Right lobe of liver (tissue), 6 donors: ENCODE measurements at places on chromosomes 3 and 15.

- no peak for DNase-seq
Measured at GRCh38 chr3:184953401-184953800, 141.4 kb downstream of the VPS8 start.

DNA sequence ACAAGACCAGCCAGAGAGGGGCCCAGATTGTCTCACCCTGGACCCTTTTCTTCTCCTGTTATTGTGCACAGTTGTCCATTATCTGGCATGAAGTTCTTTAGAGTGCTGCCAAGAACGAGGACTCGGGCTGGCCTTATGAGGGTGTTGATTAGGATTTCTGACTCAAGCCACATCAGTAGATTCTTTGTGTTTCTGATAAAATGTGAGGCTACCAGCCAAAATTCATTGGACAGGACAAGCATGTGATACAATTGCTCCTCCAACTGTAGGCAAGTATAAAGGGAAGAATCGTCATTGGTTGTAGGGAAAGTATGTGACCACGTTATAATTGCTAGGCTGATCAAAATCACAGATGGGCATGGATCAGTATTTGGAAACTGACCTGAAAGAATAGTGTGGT lies 99.2 kb upstream of the TMC3 start:
- no peak for DNase-seq

DNA sequence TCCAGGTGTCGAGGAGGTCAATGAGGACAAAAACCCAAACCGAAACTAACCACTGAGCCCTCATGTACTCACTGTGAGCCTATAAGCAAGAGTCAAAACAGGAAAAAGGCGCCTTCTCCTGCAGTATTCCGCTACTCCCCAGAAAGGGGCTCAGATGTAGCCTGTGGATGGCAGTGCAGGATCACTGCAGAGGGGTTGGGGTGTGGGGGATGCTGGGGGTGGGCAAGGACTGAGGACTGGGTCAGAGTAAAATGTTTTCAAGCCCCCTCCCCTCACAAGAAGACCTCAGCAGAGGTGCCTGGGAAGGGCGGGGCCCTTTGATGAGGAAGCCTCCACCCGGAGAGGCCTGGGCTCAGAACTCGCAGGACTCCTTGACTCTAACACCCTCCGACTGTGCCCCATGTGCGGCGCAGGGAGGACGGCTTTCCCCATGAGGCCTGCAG lies 170.1 kb downstream of the OSBPL10 start:
- DNase-seq, result no peak

- DNase-seq, result no peak
Measured at GRCh38 chr15:74794248-74794969, 12.5 kb downstream of the CSK start.

DNA sequence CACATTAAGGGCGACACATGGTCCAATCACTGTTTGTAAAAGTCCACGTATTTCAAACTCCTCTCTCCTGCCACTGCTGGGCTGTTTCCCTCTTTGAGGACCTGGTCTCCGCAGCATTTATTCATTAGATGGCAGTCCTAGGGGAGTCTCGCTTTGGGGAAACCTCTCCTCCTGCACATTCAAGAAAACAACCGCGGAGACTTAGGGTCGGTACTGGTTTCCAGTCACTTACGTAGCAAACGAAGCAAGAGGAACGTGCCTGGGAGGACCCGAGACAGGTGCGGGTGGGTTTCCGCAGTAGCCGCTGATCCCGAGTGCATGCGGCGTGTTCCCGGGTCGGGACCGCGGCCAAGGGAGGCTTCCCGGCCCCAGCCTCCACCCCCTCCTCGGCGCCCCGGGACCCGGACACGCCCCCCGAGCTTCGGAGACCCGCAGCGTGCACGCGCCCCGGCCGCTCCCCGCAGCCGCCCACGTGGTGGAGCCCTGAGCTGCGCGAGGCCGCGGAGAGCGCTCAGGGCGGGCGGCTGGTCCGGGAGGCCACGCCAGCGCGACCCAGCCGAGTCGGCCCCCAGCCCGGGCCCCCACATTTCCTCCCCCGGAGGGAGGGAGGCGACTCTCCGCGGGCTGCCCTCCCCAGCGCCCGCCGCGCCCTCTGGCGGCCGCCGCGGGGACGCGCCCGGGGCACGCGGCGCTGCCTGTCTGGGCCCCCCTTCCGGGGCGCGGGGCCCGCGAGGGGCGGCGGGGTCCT lies 1.1 kb upstream of the IGF1R start:
- peak; percentile 68 for DNase-seq

DNA sequence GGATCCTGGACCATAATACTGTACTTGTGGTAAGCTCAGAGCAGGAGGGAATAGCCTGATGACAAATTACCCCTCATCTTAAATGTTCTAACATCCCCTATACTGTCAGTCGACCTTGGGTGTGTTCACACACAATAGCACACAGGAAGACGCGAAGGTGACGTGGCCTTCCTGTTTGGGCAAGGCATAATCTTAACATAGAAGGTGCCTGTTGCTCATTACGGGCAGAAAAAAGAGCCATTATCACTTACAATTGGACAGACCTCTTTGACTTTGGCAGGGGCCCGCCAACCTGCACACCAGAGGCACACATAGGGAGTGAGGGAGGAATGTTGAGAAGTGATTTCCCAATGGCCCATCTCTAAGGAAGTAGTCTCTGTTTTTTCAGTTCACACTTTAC lies 144.2 kb downstream of the ANO10 start:
- DNase-seq, result no peak

- no peak for DNase-seq
Measured at GRCh38 chr15:33671456-33671855, 296.8 kb upstream of the CHRM5 start.

GRCh38 chr3:54347060-54347459 lies 224.7 kb downstream of the CACNA2D3 start:
- no peak for DNase-seq

GRCh38 chr15:74545776-74546656 lies 5.0 kb downstream of the ARID3B start:
- DNase-seq, result peak; percentile 98

- DNase-seq, result no peak
Measured at GRCh38 chr3:78749056-78749455, 1018.7 kb downstream of the ROBO1 start.

GRCh38 chr3:113927556-113927955 lies 20.3 kb upstream of the ZDHHC23 start:
- DNase-seq, result no peak

DNA sequence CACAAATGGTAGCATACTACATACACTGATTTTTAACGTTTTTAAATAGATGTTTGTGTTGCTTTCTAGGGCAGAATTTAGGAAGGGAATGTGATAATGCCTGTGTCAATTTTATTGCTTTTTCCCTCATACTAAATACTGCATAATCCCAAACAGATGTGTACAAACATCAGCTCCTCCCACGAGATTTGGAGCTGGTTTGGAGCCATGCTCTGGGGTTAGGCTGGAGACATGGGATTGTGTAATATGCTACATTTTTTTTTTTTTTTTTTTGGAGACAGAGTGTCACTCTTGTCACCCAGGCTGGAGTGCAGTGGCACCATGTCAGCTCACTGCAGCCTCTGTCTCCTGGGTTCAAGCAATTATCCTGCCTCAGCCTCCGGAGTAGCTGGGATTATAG lies 80.1 kb downstream of the EBLN2 start:
- DNase-seq, result no peak
